Stimulated activated CD8-positive, alpha-beta memory T cell treated with anti-CD3 and anti-CD28 coated beads, Interleukin-7, amount 100 ng/mL, for 1 hour (primary cell): ENCODE measurements at places on chromosomes 2 and 18.

- DNase-seq: no peak
These were observed 25.1 kb upstream of the CREB1 start for GRCh38 chr2:207504513-207505170.

DNA sequence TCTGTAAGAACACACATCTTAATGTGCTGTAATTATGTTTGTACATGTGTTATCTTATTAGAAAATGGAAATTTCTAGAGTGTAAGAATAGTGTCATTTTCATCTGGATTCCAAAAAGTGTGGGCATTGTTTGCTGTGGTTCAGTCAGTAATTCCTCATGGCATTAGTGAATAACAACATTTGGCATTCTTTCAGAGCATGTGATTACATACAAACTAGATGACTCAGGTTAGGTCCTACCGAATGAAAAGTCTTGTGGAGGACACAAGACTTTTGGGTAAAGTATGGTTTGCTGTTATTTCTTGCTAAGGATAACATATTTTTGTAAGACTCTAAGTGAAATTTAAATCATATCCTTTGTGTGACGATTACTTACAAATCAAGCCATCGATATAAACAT, 593.1 kb upstream of the NRXN1 start:
- no peak for DNase-seq

DNA sequence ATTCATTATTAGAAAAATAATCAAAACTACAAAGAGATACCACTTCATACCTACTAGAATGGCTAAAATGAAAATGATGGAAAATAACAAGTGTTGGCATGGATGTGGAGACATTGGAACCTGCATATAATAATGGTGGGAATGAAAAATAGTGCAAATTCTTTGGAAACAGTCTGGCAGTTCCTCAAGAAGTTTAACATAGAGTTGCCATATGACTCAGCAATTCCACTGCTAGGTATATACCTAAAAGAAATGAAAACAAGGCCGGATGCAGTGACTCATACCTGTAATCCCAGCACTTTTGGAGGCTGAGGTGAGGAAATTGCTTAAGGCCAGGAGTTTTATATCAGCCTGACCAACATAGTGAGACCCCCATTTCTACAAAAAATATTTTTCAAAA, 41.6 kb upstream of the ACYP2 start:
- DNase-seq: no peak

DNA sequence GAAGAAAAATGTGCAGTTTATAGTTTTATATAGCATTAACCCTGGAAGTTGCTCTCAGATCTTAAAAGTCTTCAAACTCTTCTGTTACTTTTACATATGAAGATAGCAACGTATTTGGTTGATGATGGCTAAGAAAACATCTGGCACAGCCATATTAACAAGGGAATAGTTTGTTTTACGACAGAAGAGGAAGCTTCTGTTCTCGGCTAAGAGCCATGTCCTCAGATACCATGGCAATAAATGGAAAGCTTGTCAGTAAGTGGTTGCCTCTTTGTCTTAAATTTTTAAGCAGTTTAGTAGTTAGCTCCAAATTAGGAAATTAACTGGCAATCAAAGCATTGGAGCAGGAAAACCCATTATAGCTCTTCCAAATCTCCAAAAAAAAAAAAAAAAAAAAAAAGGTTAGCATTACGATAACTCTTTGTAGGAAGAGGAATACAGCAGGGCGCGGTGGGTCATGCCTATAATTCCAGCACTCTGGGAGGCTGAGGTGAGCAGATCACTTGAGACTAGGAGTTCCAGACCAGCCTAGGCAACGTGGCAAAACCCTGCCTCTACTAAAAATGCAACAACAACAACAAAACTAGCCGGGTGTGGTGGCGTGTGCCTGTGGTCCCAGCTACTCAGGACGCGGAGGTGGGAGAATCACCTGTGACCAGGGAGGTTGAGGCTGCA, 4.5 kb upstream of the STON1 start:
- DNase-seq: no peak

- no peak for DNase-seq
These were observed 75.3 kb upstream of the PNPT1 start for GRCh38 chr2:55768991-55769390.

DNA sequence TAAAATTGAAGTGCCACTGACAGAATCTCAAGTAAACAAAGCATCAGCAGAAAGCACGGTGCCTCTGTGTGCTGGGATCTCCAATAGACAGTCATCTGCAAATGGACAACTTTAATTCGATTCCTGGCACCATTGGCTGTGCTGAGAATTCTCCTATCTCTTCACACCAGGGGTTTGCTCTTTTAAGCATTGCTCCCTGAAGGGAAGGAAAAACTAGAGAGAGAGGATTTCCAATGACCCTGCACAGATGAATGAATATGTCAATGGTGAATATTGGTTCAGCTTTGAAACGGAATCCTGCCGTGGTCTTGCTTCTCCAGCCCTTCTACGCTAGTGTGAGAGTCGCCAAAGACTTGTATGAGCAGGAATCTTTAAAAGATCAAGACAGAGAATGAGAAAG, 97.9 kb downstream of the FIGN start:
- no peak for DNase-seq

- no peak for DNase-seq
These were observed 14.8 kb downstream of the SETBP1 start for GRCh38 chr18:44695503-44695902.
